ENCODE measurements at places on chromosomes 5 and 9. TPM values are rescaled to one million over a fixed set of nuclear protein-coding genes. Genes with fewer than 3 reads are reported as not detected.

The IFNA2 gene
- not detected for total RNA-seq

DNA sequence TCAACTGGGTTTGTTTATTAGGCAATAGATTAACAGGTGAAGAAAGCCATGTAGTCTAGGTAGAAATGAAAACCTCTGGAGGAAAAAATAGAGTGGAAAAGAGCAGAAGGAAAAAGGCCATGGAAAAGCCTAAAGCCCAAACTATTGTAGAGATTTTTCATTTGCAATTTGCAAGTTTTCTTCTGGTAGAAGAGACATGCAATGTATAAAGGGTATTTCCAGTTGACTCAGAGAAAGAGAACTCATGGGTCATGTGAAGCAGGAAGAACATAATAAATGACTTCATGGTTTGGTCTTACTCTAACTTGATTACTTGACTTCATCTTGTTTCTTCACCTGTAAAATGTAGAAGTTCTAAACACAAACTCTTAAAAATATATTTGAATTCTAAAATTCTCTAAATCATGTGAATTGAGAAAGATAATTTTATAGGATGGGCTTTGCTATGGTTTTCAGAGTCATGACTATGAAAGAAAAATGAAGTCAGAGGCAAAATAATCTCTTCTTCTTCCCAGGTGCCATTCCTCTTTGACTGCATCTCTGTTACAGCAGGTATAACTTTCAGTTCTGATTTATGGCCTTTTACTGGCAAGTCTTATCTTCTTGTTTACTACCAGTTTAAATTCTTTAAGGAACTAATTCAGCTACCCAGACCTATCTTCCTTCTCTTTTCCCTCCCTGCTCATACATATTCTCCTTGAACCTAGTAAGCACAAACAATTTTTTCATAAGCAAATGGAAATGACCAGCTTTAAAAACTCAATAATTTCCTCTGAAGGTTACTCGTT is 47.7 kb upstream of the TMC1 start:
- no peaks in the 10 kb centered on the region for H3K4me1 ChIP-seq
- no peaks in the 10 kb centered on the region for H3K27me3 ChIP-seq
- DNase-seq: no peak
- no peak overlapping the region for H3K4me3 ChIP-seq
- no peaks in the 10 kb centered on the region for H3K36me3 ChIP-seq
- peak overlapping the region; percentile 63 for H3K27ac ChIP-seq

GRCh38 chr9:1073497-1073896 is 23.3 kb downstream of the DMRT2 start:
- no peaks in the 10 kb centered on the region for H3K27me3 ChIP-seq
- no peaks in the 10 kb centered on the region for H3K36me3 ChIP-seq
- no peak overlapping the region for H3K4me3 ChIP-seq
- H3K27ac ChIP-seq: no peak overlapping the region
- DNase-seq: no peak

DNA sequence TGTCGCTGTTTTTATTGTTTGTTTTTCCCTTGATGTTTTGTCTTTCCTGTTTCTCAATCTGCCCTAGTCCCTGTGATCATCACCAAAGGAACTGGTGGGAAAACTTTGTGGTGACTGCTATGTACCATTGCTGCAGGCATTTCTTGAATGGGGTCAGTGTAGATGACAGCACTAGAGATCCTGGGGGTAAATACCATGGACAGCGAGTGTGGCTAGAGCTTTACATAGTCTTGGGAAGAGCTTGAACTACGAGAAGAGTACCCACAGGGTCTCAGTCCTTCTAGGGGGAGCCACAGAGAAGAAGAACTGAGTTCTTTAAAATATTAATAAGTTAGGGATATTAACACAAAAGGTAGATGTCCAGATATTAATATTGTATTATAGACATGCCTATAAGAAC is 138.8 kb downstream of the PAM start:
- no peaks in the 10 kb centered on the region for H3K27me3 ChIP-seq
- H3K27ac ChIP-seq: no peak overlapping the region
- H3K36me3 ChIP-seq: no peaks in the 10 kb centered on the region
- H3K4me1 ChIP-seq: no peaks in the 10 kb centered on the region
- no peak overlapping the region for H3K4me3 ChIP-seq

The RNF180 gene
- 6.0 TPM for total RNA-seq

DNA sequence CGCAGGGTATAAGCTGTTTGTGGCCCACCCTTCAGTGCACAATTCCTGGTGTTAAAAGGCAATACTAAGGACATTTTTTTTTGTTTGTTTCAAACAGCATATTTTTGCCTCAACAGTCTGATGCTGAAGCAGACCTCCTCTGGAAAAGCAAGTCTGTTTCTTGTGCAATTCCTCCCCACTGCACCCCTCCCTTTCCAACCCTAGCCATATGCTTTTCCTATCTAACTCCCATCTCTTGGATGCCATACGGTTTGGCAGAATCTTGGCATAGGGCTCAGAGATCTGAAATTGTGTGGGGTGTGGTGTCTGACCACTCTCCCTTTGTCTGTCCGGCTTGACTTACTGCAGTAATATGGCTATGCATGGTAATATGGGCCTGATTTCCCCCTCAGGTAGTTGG is 161.6 kb downstream of the TMEM38B start:
- no peaks in the 10 kb centered on the region for H3K4me1 ChIP-seq
- no peaks in the 10 kb centered on the region for H3K36me3 ChIP-seq
- H3K4me3 ChIP-seq: no peak overlapping the region
- no peaks in the 10 kb centered on the region for H3K27me3 ChIP-seq
- no peak overlapping the region for H3K27ac ChIP-seq

DNA sequence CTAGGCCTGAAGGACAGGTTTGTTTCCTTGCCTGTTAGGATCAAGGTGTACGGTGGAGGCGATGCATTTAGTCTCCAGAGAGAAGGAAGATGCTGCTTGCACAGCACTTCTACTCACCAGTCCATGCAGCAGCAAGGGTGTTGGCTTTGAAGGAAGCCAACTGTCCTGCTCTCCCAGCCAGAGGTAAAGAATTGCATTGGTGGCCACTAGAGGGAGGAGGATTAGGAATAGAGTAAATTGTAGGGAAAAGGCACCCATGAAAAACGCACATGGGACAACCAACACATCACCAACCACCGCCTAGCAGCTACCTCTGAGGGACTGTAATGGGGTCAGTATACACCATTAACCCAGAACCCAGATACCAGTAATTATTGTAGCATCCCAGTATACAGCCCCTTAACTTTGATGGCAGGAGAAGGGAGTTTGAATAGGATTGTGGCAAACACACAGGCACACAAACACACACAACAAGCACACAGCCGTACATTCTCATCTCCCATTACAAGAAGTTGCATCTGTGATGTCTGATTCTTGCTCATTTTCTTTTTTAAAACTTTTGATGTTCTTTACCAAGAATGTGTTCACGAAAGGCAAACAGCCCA is 267.7 kb downstream of the ADAMTS6 start:
- H3K4me3 ChIP-seq: no peak overlapping the region
- no peak overlapping the region for H3K27ac ChIP-seq
- H3K36me3 ChIP-seq: no peaks in the 10 kb centered on the region
- no peaks in the 10 kb centered on the region for H3K27me3 ChIP-seq

The CCNJL gene
- 0.44 TPM for total RNA-seq

DNA sequence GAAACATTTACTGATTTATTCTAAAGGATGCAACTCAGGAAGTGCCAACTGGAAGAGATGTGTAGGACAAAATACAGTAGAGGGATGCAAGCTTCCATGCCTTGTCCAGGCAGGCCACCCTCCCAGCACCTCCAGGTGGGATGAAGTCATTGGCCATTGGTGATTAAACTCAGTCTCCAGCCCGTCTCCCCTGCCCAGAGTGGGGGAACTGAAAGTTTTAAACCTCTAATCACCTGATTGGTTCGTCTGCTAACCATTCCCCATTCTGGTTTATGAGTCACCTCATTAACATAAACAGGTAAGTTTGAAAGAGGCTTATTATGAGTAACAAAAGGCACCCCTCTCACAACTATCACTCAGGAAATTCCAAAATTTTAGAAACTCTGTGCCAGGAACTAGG is 8.1 kb downstream of the TNFAIP8 start:
- H3K36me3 ChIP-seq: no peaks in the 10 kb centered on the region
- DNase-seq: no peak
- H3K4me3 ChIP-seq: no peak overlapping the region
- H3K4me1 ChIP-seq: peaks cover 37% of the 10 kb centered on the region

GRCh38 chr9:85428230-85428629 is 313.5 kb downstream of the AGTPBP1 start:
- no peak overlapping the region for H3K27ac ChIP-seq
- H3K4me3 ChIP-seq: no peak overlapping the region
- H3K36me3 ChIP-seq: no peaks in the 10 kb centered on the region

DNA sequence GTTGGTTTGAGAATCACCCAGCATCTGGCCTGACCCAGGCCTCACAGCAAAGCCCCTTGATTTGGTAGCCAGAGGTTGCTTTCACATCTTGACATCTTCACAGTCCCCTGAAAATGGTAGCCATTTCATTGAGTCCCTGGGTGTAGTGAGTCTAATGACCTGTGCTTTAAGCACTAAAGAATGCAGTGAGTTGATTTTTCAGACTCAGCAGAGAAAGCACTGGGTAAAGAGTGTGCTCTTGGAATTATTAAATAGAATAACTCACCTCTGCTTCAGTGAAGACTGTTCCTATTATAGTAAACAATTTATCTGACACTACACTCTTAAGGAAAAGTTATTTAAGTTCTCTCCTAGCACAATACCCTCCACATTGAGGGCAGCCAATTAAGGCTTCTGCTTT is 56.2 kb downstream of the PTCD2 start:
- peaks cover 17% of the 10 kb centered on the region for H3K4me1 ChIP-seq
- no peaks in the 10 kb centered on the region for H3K27me3 ChIP-seq

DNA sequence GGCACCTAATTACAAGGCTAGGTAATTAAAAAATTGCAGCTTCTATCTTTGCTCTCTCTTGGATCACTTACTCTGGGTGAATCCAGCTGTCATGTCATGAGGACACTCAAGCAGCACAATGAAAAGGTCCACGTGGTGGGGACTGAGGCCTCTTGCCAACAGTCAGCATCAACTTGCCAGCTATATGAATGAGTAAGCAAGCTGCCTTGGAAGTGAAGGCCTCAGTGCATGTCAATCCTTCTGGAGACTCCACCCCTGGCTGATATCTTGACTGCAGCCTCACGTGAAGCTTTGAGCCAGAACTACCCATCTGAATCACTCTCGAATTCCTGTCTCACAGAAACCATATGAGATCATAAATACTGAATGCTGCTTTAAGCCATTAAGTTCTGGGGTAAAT is 140.5 kb downstream of the SNX18 start:
- no peak overlapping the region for H3K27ac ChIP-seq
- no peaks in the 10 kb centered on the region for H3K27me3 ChIP-seq
- no peaks in the 10 kb centered on the region for H3K36me3 ChIP-seq

DNA sequence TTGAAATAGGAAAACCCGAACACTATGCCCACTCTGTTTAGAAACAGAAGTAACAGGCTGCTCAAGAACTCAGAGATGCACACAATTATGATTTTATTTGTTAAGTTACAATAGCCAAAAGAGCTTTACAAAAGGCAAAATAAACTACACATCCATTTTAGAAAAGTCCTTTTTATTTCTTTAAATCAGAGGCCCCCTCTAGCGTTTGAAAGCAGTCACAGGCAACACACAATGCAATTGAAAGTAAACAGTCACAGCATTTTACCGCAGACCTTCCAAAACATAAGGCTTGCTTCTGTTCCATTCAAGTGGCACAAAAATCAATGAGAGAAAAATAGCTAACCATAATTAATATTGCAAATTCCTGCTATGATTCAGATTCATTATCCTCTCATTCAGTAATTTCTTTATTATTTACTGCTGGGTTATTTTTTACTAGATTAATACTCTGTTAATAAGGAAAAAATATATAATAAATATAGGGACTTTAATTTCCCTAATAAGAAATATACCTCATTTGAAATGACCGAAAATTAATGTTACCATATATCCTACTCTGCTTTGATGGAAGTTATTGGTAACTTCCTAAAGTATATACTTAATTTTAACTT is 78.3 kb downstream of the CEP120 start:
- DNase-seq: peak; percentile 28
- no peaks in the 10 kb centered on the region for H3K4me1 ChIP-seq
- H3K27me3 ChIP-seq: no peaks in the 10 kb centered on the region
- peaks cover 22% of the 10 kb centered on the region for H3K36me3 ChIP-seq
- no peak overlapping the region for H3K27ac ChIP-seq

The CDC20B gene
- not detected for total RNA-seq

The PFN3 gene
- total RNA-seq: not detected

DNA sequence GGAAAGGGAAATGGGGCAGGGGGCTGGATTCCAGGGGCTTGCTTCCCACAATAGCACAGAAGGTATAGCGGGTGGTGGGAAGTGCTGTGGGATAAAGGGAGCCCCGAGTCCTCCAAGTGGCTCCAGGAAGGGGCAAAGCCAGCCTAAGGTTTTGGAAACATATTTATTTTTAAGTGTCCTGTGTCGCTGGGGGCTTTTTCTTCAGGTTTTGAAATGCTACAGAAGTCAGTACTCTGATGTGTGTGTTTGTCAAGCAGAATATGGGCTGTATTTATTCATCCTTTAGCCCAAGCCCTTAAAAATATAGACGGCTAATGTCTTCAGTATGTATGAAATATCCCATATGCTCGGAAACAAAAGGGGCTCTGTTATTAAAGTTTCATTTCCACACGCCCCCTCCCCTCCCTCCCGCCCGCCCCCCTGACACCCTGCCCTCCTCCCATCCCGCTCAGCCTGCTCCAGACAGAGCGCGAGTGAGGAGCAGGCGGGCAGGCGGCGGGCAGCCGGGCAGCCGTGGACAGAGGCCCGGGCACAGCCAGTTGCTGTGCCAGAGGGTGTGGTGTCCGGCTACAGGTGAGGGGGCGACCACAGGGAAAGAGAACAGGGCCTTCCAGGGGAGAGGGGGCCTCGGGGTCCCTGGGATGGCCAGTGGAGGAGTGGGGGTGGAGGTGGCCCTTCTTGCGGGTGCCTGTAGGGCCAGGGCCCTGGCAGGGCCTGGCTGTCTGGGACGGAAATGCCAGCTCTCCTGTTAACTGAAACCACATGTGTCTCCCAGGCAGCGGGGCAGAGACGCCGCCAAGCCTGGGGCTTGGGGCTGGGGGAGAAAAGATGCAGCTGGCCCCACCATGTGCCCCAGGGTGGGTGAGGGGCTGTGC is 39.6 kb upstream of the SYNPO start:
- no peaks in the 10 kb centered on the region for H3K36me3 ChIP-seq
- peak overlapping the region; percentile 67 for H3K27ac ChIP-seq
- peaks cover 10% of the 10 kb centered on the region for H3K4me1 ChIP-seq
- H3K4me3 ChIP-seq: peak overlapping the region; percentile 23
- DNase-seq: no peak

- no peak overlapping the region for H3K27ac ChIP-seq
- no peaks in the 10 kb centered on the region for H3K4me1 ChIP-seq
- H3K4me3 ChIP-seq: no peak overlapping the region
Observed at GRCh38 chr5:30838936-30839496, 354.5 kb upstream of the CDH6 start.

- H3K36me3 ChIP-seq: no peaks in the 10 kb centered on the region
- H3K4me1 ChIP-seq: no peaks in the 10 kb centered on the region
- peak overlapping the region; percentile 84 for H3K4me3 ChIP-seq
- peak overlapping the region; percentile 98 for H3K27ac ChIP-seq
- H3K27me3 ChIP-seq: no peaks in the 10 kb centered on the region
Observed at GRCh38 chr5:108382784-108383330, 959 bp upstream of the FBXL17 start.

The GDA gene
- total RNA-seq: 1.3 TPM

The RBM27 gene
- total RNA-seq: 16.5 TPM

The ENTPD8 gene
- not detected for total RNA-seq

Measured in tibial nerve (tissue), 4 donors.